Aorta (tissue), 5 donors: ENCODE measurements at places on chromosomes 1 and 21. TPM values are rescaled to one million over a fixed set of nuclear protein-coding genes. Genes with fewer than 3 reads are reported as not detected.

Gene RGS4
- total RNA-seq = 11.9 TPM

Gene ANGPTL3
- not detected for total RNA-seq

Gene CHRNB2
- not detected for total RNA-seq

Gene USP48
- total RNA-seq = 52.4 TPM

Gene LMX1A
- not detected for total RNA-seq

Gene FHAD1
- 0.32 TPM for total RNA-seq

Gene TGFB2
- total RNA-seq = 18.0 TPM

Gene DNAJC6
- total RNA-seq = 2.3 TPM

Gene GBP1
- 62.6 TPM for total RNA-seq

Gene MFAP2
- total RNA-seq = 65.3 TPM

Gene PRDX1
- 286 TPM for total RNA-seq

Gene KLF17
- 0.33 TPM for total RNA-seq

Gene RIMS3
- 18.3 TPM for total RNA-seq

Gene GNAT2
- not detected for total RNA-seq

Gene LCE2C
- not detected for total RNA-seq

Gene HSD3B2
- total RNA-seq = 0.55 TPM
